H1 (cell line): ENCODE measurements at places on chromosomes 5 and 9. TPM values are rescaled to one million over a fixed set of nuclear protein-coding genes. Genes with fewer than 3 reads are reported as not detected.

Gene FAM151B
- 0.71 and 1.1 TPM in 2 replicates for total RNA-seq

Gene OBP2B
- total RNA-seq, result not detected in 2 replicates

Gene PCDHA11
- 6.6 and 6.9 TPM in 2 replicates for total RNA-seq

Gene BAAT
- total RNA-seq, result 0.17 TPM in 1 of 2 replicates, not detected in the other

Gene PCDHA1
- 0.50 and 0.52 TPM in 2 replicates for total RNA-seq

Gene SPATA31E1
- 0.09 TPM in 1 of 2 replicates, not detected in the other for total RNA-seq

Gene C1QTNF3
- 0.82 and 1.0 TPM in 2 replicates for total RNA-seq

Gene TMEM232
- total RNA-seq, result 1.3 and 1.6 TPM in 2 replicates

Gene ZNF300
- total RNA-seq, result 15.2 and 15.8 TPM in 2 replicates
